ENCODE measurements at places on chromosomes 6 and 20.
A peak's percentile ranks its signal among the peaks of the same experiment; 100 is the strongest.

DNA sequence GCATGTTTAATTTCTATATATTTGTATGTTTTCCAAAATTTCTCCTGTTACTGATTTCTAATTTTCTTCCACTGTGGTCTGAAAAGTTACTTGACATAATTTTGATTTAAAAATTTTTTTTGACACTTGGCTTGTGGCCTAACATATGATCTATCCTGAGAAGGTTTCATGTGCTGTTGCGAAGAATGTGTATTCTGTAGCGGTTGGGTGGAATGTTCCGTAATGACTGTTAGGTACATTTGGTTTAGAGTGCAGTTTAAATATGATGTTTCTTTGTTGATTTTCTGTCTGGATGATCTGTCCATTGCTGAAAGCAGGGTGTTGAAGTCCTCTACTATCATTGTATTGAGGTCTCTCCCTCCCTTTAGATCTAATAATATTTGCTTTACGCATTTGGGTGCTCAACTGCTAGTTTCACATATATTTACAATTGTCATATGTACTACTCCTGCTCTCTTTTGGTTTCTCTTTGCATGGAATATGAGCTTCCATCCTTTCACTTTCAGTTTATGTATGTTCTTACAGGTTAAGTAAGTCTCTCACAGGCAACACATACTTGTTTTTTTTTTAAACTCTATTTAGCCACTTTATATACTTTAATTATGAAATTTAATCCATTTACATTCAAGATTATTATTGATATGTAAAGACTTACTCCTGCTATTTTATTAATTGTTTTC lies 19.5 kb upstream of the EDN1 start:
- no peak for DNase-seq

DNA sequence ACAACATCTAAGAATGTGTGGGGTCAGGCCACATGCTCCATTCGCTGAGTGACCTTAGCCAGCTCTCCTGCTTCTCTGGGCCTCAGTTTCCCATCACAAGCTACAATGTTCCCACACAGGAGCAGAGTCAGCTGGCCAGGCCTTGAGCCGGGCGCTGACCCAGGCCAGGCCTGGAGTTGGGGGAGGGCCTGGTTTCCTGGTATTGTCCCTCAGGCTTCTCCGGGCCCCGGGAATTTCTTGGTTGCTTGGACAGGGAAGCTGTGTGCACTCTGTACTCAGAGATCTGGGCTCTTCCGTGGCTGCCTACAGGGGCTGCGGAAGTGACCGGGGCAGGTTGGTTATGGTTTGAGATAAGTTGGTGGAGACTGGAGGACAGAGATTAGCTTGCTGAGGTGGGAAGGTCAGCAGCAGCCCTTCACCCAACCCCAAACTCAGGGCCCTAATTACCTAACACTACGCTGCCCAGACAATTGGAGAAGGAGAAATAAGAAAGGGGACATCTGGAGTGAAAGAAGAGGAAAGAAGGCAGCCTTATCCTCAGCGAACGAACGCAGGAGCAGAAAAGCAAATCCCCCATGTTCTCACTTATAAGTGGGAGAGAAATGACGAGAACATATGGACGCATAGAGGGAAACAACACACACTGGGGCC lies 6.2 kb downstream of the TGM2 start:
- no peak for DNase-seq

DNA sequence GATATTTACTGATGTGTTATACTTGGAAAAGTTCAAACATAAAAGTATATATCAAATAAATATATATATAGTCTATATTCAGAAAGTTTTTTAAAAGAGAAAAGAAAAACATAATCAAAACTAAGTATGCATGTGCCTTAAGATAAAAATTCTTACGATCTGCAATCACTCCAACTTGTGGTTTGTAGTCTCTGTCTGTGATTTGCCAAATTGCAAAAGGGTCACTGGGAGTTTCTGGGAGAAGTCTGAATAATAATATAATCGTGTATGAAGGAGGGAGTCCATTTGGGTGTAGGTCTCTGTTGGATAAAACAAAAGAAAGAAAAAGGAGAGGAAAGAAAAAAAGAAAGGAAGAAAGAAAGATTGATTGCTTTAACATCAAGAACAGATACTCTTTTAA lies 92.4 kb downstream of the COL12A1 start:
- no peak for DNase-seq

DNA sequence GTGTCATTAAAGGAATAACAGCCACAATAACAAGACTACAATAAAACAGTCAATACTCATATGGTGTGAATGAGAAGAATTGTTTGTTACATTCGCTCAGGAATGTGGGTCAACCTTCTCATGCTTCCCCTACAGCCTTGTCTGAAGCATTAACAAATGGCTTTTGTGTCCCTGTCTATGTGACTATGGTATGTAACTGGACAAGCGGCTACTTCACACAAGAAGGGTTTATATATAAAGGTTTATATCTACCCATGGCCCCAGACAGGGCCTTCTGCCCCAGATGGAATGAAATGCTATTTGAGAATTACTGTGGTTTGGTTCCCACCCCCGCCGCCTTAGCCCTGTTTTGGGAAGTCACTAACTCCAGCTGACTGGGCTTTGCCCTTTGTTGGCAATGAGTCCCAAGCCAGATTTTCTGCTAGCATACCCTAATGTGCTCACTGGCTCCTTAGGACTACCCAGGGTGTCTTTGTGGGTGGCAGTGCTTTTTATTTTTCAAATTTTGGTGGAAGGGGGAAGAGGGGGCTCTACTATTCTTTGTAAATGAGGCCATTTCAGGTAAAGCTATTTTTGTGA lies 39.4 kb downstream of the TFAP2A start:
- DNase-seq: no peak

GRCh38 chr6:53144802-53145201 lies 3.8 kb downstream of the GCM1 start:
- DNase-seq: no peak

DNA sequence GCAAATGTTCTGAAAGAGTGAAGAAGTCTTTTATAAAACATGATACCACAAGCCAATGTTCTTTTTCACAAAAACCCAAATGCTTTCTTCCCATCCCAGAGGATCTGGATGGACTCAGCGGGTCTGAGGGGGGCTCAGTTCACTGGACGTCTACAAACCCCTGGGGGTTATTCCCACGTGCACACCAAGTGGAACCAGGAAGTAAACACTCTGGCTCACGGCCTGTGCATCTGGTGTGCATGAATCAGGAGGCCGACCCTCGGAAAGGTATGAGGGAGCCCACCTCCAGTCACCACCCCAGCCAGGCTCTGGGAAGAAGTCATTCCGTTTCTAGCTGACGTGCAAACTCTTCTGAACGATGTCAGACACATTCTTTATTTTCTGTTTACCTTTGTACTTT lies 252.2 kb downstream of the DLL1 start:
- DNase-seq: no peak

- no peak for DNase-seq
Observed at GRCh38 chr6:1164600-1164999, 147.3 kb upstream of the FOXQ1 start.

- DNase-seq: peak; percentile 38
Observed at GRCh38 chr6:20279608-20280287, 67.5 kb upstream of the MBOAT1 start.

GRCh38 chr20:62765021-62765420 lies 31.3 kb upstream of the MRGBP start:
- no peak for DNase-seq

DNA sequence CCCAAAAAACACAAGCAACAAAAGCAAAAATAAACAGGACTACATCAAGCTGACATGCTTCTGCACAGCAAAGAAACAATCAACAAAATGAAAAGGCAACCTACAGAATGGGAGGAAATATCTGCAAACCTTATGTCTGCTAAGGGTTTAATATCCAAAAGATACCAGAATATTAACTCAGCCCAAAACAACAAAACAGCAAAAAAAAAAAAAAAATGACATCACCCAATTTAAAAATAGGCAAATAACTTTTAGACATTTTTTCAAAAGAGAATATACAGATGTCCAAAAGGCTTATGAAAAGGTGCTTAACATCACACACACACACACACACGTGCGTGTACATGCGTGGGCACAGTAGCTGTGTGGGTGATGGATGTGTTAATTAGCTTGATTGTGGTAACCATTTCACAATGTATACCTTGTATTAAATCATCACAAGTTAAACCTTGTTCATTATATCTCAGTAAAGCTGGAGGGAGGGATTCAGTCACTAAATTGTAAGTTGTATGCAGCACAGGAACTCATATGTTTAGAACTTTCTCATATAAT lies 52.4 kb downstream of the QKI start:
- no peak for DNase-seq

- no peak for DNase-seq
Observed at GRCh38 chr20:43300901-43301300, 111.2 kb upstream of the PTPRT start.

DNA sequence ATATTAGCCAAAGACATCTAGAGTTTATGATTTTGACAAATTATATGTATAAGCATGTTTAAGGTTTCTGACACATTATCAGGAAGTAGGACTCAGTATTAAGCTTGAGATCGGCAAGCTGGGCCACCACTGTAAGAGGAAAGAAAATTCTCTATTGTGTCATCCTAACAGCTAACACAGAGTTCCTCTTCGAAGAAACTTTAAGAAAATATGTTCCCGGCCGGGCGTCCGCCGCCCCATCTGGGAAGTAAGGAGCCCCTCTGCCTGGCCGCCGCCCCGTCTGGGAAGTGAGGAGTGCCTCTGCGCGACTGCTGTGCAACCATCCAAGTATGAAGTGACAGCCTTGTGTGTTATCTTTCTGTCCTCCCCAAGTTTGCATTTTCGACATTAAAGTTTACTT lies 23.0 kb downstream of the USP49 start:
- DNase-seq: no peak

DNA sequence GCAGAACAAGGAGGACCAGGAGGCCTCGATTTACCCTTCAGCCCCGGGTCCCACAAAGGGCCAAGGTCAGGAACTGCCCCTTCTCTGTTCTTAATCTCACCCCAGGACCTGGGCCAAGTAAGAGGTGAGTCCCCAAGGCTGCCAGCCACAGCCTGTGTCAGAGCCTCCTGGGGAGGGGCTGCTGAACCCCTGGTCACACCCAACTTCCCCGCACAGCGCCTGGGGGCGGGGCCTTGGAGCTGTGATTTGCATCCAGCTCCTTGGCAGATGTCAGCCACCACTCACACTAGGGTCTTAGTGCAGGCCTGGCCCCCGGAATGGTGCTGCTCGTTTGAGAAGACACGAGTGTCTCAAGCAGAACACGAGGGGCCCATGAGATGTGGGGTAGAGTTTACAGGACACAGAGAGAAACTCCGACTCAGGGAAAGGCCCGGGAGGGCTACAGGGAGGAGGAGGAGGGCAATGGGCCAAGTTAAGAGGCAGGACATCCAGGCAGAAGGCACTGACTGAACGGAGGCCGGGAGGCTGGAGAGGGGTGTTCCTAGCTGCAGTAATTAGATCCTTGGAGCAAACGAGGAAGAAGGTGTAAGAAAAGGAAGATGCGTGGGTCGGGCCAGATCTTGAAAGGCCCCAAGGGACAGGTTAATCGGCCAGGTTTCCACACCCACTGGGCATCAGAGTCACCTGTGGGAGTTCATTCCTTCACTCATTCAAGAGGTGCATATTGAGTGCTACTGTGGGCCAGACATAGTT lies 26.9 kb downstream of the ZBP1 start:
- DNase-seq: no peak

DNA sequence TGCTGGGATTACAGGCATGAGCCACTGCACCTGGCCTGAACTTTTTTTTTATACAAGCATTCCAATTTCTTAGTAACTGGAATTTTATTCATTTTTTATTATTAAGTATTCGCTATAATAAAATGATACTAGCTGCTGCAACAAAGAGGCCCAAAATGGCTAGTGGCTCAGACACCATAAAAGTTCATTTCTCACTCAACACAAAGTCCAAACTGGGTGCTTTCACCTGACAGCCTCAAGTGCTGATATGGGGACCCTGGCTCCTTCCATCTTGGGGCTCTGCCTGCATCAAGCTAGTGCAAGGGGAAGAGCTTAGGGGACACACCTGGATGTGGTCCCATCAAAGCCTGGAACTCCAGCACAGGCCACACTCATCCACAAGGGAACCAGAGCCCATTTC lies 12.2 kb upstream of the NOP56 start:
- DNase-seq: no peak

GRCh38 chr20:5116875-5117274 lies 2.9 kb downstream of the PCNA start:
- DNase-seq: no peak

DNA sequence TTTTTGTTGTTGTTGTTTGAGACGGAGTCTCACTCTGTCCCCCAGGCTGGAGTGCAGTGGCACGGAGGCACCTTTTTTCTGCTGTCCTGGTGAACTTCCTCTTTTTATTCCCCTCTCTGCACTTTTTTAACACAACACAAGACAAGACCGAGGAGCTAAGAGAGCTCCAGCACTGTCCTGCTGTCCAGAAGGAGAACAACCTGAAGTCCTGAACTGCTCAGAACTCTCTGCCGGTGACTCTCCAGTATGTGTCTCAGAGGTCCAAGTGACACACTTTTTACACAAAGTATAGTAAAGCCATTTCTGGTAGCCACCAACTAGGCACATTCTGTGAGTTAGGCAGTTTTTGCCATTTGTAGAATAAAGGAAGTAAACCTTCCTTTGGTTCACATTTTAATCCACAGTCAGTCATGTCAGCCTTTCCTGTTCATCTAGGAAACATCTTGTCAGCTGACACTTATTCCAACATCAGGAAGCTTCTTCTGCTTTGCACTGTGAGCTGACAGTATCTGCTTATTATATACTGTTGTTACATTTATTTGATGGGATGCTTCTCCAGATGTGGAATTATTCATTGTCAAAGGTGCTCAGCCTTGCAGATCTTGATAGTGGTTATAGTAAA lies 28.1 kb upstream of the TXNDC5 start:
- no peak for DNase-seq

- DNase-seq: no peak
Observed at GRCh38 chr6:75933387-75933975, 139.0 kb downstream of the IMPG1 start.

- DNase-seq: no peak
Observed at GRCh38 chr6:7138046-7138531, 30.3 kb downstream of the RREB1 start.

- no peak for DNase-seq
Observed at GRCh38 chr6:13413466-13413862, 73.9 kb downstream of the GFOD1 start.

- no peak for DNase-seq
Observed at GRCh38 chr20:48026981-48027592, 241.8 kb upstream of the SULF2 start.

GRCh38 chr20:49797344-49797615 lies 15.3 kb upstream of the SLC9A8 start:
- DNase-seq: no peak

DNA sequence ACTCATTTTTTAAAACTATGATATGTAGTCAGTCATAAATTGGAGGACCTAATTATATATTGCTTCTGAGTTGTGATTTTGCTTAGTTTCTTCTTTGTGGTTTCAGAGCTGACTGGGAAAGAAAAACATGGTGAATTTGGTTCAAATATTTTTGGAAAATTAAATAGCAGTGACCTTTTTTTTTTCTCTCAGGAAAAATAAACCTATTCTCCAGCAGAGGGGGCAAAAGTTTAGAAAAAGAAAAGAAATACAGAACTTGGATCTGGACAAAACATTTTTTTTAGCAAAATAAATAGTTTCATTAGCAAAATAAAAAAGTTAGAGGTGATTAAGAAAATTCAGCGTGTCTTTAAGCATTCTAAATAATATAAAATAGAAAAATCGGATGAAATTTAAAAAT lies 10.2 kb downstream of the COL10A1 start:
- DNase-seq: no peak

- DNase-seq: no peak
Observed at GRCh38 chr20:32495217-32495565, 89.9 kb downstream of the NOL4L start.

All from bronchial epithelial cell (primary cell).